ENCODE measurements at places on chromosomes 4 and X. TPM values are rescaled to one million over a fixed set of nuclear protein-coding genes. Genes with fewer than 3 reads are reported as not detected.

Gene RNF128
- total RNA-seq = not detected

GRCh38 chr4:85701861-85702321 lies 226.9 kb downstream of the ARHGAP24 start:
- no peak for DNase-seq

GRCh38 chr4:70594196-70594595 lies 2.1 kb downstream of the AMBN start:
- no peak for DNase-seq

- peak; percentile 10 for DNase-seq
Observed at GRCh38 chrX:38513112-38513742, 48.1 kb upstream of the TSPAN7 start.

- DNase-seq = no peak
Observed at GRCh38 chrX:104935581-104935980, 284.9 kb downstream of the TEX13A start.

GRCh38 chrX:154121207-154121606 lies 22.8 kb upstream of the OPN1LW start:
- no peak for DNase-seq

Gene TGIF2LX
- not detected for total RNA-seq

Gene NAP1L3
- total RNA-seq = 1.9 TPM

DNA sequence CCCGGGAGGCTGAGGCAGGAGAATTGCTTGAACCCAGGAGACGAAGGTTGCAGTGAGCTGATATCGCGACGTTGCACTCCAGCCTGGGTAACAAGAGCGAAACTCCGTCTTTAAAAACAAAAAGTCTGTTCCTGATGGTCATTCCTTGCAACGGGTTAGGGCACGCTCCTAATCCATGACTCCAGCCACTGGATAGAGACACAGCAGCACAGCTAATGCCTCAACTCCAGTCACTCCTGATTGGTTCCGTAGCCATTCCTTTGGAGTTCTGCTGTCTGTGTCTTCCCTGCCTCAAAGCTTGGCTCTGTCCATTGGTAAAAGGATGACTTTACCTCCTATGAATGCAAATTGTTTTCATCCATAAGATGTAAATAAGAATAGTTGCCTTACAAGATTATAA lies 44.3 kb upstream of the FAM9A start:
- no peak for DNase-seq

DNA sequence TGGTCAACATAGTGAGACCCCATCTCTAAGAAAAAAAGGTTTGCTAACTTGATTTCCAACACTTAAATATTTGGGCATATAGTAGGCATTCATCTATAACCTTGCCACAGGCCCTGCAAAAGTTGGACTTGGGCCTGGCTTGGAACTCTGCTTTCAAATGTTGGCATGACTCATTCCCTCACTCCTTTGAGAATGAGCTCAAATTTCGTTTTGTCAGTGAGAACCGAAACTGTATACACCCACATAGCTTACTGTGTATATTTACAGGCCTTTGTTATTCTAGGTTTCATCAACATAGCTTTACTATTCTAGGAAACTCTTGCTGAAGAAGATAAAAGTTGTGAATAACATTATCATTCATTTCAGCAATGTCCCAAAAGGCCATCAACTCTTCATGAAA lies 88.7 kb upstream of the ELOVL6 start:
- DNase-seq = peak; percentile 84

Gene NPY5R
- total RNA-seq = not detected

Gene MMRN1
- total RNA-seq = 0.73 TPM

DNA sequence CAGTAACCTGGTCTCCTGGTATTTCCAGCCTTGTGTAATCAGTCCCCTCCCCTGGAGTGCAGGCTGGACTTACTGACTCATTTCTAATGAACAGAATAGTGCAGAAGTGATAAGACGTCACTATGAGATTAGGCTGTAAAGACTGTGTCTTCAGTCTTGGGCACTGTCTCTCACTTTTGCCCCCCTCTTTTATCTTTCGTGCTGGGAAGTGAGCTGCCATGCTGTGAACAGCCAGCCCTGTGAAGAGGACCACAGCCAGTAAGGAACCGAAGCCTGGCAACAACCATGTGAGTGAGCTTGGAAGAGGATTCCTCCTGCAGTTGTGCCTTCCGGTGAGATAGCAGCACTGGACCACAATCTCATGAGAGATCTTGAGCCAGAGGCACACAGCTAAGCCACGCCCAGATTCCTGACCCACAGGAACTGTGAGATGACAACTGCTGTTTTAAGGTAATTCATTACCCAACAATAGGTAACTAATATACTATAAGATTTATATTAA lies 67.5 kb upstream of the GPR34 start:
- peak; percentile 27 for DNase-seq

GRCh38 chrX:84175958-84176357 lies 12.0 kb downstream of the RPS6KA6 start:
- DNase-seq = peak; percentile 60

GRCh38 chr4:139454111-139455045 lies at the start of gene RAB33B:
TSS of gene RAB33B (plus strand) at chr4:139454121. CDS start at chr4:139454196, 75 bp downstream.
- DNase-seq = peak; percentile 3

DNA sequence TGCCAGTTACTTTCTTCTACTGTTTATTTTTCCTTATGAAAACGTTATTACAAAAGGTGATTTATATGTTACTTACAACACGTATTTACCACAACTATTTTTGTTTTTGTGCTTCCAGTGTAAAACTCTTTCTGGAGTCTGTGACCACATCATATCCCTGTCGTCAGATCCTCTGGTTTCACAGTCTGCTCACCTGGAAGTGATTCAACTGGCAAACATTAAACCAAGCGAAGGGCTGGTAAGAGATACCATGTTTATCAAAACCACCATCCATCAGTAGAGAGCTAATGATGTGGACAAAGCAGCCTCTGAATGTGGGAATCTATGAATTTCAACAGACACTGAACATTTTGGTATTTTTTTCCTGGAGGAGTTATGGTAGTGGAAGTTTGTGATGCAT lies 116.1 kb downstream of the CNKSR2 start:
- peak; percentile 57 for DNase-seq

Gene DIAPH2
- 19.6 TPM for total RNA-seq

Gene MAB21L2
- not detected for total RNA-seq

- DNase-seq = no peak
Observed at GRCh38 chr4:59966758-59967157, 1233.4 kb upstream of the ADGRL3 start.

- no peak for DNase-seq
Observed at GRCh38 chrX:124401696-124402095, 55.3 kb downstream of the SH2D1A start.

DNA sequence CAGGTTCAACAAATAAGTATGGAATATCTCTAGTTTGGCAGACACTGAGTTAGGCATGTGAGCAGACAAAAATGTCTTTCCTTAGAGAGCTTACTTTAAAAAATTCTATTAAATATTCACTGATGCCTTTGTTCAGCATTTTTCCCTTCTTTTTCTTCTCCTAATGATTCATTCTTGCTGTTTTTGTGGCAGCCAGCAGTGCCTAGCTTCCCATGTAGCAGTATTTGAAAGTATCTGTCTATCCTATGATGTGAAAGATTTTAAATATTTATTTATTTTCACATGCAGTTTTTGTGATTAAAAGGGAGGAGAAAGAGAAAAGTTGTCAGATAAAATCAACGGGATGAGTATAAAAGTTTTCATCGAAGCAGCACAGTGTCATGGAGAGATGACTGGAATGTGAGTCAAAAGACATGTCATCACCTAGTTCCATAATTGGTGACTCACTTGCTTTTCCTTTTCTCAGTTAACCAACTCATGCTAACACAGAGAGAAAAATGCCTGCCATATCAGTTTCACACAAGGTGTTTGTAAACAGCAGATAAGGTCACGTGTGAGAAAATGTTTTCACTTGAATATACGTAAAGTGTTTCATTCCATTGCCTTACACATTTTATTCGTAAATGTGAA lies 69.8 kb downstream of the BMPR1B start:
- DNase-seq = peak; percentile 84

DNA sequence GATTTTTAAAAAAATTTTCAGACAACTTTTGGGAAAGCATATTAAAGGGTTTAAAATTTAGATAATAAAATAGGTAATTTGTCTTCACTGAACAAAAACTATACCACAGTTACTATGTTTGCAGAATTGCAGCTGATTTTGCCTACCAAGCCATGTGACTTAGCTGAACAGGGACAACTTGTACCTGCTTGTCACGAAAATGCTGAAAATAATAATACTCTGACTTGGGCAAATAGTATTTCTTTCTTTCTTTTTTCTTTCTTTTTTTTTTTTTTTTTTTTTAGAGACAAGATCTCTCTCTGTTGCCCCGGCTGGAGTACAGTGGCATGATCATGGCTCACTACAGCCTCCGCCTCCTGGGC lies 225.2 kb upstream of the PPP1R2C start:
- DNase-seq = no peak

DNA sequence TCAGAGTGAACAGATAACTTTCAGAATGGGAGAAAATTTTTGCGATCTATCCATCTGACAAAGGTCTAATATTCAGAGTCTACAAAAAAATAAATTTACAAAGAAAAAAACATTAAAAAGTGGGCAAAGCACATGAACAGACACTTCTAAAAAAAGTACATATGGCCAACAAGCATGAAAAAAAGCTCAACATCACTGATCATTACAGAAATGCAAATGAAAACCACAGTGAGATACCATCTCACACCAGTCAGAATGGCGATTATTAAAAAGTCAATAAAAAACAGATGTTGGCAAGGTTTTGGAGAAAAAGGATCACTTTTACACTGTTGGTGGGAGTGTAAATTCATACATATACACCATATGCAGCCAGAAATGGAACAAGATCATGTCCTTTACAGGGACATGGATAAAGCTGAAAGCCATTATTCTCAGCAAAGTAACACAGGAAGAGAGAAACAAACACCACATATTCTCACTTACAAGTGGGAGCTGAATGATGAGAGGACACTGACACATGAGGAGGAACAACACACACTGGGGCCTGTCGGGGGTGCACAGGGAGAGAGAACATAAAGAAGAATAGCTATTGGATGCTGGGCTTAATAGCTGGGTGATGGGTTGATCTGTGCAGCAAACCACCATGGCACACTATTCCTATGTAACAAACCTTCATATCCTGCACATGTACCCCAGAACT lies 41.6 kb upstream of the ITM2A start:
- DNase-seq = no peak

DNA sequence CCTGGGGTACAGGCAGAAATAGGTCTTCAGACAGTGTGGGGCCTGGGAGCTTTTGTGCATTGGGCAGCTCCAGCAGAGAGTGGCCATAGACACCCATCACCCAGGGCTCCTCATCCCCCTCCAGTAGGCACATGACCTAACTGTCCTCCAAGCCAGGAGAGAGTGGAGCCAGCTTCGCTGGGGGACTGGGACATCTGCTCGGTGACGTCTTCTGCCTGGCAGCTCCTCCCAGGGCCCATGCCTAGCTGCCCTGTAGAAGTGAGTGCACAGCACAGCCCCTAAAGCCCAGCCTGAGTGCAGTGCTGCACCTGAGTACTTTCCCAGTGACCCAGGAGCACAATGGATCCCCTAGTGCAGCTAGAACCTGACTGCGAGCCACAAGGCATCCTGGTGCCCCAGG lies 279.7 kb upstream of the SLC7A11 start:
- no peak for DNase-seq

Gene CXorf65
- total RNA-seq = not detected

GRCh38 chr4:8512510-8512909 lies 67.7 kb upstream of the GPR78 start:
- no peak for DNase-seq

Gene RGS12
- total RNA-seq = 10.3 TPM

GRCh38 chr4:59339631-59340030 lies 1860.5 kb upstream of the ADGRL3 start:
- no peak for DNase-seq

DNA sequence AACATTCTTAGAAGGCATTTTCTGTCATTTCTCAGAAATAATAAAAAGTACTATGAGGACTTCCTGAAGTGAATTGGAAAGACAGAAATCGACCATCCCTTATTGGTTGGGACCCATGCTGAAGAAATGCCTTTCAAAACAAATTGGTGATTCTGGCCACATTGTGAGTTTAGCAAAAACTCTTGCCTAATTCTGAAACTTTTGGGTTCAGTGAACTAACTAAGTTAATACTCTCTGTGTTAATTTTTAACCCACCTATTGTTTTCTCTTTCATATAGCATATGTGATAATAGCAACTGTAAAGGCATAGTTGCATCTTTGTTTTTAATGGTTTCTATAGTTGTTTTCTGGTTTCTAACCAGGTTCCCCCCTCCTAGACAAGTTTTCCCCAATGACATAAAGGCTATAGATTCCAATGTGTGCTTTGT lies 129.3 kb upstream of the FAT1 start:
- no peak for DNase-seq
